ENCODE measurements at places on chromosomes 3 and 15.
A peak's percentile ranks its signal among the peaks of the same experiment; 100 is the strongest.

GRCh38 chr3:45596290-45596791 lies 1.8 kb downstream of the LIMD1 start:
- no peak for DNase-seq

DNA sequence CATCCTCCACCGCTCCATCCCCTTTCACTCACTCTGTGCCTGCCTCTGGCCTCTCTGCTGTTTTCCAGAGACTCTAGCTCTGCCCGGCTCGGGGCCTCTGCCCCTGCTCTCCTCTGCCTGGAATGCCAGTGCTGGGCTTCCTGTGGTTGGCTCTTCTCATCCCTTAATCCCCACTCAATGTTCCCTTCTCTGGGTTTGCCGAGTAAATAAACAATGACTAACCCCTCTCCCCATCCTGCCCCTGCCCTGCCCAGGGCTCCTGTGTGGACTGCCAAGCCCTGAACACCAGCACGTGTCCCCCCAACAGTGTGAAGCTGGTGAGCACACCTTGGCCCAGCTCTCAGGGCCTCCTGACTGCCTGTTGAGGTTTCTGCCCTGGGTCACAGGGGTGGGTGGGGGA lies 12.2 kb downstream of the STAB1 start:
- no peak for DNase-seq

- DNase-seq, result no peak
These were observed 95.9 kb upstream of the ATP2B2 start for GRCh38 chr3:10601151-10601856.

DNA sequence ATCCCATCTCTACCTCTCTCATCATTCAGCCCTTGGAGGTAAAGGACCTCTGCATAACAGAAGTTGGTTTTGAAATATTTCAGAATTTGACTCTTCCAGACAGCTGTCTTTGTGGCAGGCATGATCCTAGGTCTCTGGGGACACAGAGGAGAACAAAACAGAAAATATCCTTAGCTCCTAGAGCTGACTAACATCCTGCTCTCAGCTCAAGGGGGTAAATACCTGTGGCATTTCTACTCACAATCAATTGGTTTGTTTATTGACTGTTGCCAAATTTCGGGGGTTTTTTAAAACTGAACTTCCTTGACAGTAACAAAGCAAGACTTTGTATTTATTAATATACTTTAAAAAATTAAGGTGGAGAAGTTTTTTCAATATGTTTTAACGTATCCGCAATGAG lies 78.8 kb downstream of the EOMES start:
- no peak for DNase-seq

DNA sequence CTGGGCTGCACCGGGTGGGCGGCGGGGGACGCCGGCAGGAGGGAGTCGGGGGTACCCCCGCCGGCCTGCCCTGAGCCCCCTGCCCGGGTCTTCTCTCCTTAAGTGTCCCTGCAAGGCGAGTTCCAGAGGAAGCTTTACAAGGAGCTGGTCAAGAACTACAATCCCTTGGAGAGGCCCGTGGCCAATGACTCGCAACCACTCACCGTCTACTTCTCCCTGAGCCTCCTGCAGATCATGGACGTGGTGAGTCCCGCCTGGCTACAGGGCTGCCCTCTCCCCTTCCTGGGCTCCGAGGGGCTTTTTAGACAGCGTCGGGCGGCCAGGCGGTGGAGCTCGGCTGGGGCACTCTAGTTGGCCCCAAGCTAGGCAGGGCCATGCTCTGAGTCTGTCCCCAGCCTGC lies 480 bp downstream of the CHRNA7 start:
- DNase-seq, result peak; percentile 41

DNA sequence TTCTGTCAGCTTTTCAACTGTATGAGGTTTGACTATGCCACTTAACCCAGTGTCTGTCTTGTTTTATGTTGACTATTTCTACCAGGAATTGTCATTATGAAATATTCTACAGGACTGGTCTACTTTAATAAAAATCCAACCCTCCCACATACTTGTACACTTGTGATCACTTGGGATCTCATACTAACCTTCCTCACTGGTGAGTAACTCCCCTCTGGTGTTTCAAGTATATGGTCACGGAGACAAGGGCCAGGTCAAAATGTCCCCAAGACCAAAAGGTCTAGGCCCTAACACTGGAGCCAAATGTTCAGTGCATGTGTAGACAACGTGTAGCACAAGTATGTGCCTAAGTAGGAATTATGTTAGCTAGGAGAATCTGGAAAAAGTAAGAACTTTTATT lies 122.7 kb upstream of the TJP1 start:
- no peak for DNase-seq

DNA sequence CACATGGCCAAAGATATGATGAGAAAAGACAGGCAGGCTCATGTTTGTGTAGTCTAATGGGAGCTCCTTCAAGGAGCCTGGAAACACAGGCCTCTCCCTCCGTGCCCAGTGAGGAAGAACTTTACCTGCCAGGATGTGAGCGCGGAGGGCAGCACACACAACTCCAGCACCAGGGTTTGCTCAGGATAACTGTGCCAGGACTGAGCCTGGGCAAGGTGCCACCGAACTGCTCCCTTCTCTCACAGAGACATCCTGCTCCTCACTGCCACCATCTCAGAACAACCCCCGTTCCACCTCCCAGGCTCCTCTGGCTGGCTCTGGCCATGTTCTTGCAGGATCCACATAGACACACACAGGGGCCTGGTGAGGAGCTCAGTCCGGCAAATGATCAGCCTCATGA lies 87.4 kb downstream of the NUP210 start:
- DNase-seq, result no peak

DNA sequence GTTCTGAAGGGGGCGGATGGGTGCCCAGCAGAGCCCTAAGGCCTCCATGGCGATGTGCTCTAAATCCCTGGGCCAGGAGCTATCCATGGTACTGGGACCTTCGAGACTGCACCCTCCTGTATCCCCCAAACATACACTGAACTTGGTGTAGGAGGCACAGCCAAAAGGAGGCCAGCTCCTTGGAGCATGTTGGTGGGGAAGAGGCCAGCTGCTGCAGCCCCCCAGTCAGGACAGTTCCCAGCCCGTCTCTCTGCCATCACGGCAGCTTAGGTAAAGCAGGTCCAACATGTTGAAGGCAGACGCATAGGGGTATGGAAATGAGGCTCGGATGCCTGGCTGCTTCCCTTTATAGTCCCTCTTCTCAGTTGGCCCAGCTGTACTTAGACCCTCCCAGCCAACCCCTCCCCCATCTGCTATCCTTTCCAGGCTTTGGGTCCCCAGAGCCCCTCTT lies 1.8 kb downstream of the CAMKV start:
- peak; percentile 83 for DNase-seq

DNA sequence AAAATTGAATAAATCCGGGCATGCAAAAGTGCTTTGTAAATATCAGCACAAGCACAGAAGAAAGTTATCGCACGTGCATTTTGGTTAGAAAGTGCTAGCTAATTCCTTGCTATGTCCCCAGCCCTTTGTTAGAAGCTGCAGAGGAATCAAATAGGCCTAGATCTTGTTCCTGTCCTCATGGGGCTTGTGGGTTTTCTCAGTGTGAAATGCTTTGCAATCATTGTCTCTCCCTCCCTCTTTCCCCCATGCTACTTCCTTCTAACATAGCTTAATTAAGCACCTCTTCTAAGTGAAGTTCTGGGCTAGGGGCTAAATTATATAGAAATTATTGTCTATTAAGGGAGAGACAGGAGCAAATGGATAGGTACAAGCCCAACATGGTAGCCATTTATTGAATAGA lies 271.7 kb downstream of the RPLP1 start:
- no peak for DNase-seq

GRCh38 chr15:25739687-25740121 lies 123.4 kb downstream of the ATP10A start:
- DNase-seq, result peak; percentile 53

GRCh38 chr3:150603980-150604319 lies 829 bp downstream of the SELENOT start:
- DNase-seq, result no peak

DNA sequence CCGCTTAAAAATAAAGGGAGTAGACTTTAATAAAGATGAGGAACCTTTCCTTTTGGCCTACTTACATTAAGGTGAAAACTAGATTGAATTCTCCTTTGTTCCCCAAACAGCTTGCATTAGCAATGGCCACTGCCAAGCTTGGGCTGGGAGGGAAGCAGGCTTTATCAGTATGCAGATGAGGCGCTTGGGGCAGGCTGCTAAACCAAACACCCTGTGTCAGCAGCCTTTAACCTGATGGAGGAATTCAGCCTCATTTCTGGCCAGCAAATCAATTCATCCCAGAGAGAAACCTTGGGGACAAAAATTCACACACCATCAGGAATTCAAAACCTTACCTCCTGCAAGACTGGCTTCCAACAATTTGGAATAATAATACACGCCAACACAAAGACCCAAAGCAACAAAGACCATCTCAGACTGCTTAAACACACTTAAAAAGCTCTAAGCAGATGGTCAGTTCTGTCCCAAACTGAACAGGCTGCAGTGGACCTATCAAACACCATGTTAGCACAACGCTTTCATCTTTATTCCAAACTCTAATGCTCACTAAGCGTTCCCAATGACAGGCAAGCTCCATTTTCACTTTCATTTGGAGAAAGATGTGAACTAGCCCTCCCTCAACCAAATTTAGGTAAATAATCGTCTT lies 255.1 kb upstream of the CMC1 start:
- peak; percentile 70 for DNase-seq

DNA sequence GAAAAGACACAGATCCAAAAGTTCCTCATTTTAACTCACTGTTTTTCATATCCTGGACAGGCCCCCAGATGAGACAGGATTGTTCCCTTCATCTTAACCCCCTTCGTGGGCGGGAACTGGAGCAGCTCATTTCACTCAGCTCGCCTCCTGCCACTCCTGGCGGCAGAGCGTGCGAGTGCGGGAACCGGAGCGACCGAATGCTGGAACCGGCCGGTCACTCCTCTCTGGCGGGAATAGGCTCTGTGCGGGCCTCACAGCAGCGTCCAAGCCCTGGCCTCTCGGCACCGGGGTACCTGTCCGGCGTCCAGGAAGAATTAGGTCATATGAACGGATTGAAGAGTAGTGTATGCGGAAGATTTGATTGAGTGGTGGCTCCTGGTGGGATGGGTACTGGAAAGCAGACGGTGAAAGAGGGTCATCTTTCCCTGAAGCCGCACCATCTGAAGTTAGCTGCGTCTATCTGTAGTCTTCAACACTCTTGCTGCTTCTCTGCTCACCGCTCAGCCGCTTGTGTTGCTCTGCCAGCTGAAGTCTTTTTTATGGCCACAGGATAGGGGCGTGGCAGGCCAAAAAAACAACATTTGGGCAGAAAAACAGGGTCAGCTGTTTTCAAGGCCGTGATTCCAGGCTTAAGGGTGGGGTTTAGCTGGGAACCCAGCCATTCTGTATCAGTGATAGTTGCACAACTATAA lies 42.3 kb upstream of the FXR1 start:
- DNase-seq, result peak; percentile 75

DNA sequence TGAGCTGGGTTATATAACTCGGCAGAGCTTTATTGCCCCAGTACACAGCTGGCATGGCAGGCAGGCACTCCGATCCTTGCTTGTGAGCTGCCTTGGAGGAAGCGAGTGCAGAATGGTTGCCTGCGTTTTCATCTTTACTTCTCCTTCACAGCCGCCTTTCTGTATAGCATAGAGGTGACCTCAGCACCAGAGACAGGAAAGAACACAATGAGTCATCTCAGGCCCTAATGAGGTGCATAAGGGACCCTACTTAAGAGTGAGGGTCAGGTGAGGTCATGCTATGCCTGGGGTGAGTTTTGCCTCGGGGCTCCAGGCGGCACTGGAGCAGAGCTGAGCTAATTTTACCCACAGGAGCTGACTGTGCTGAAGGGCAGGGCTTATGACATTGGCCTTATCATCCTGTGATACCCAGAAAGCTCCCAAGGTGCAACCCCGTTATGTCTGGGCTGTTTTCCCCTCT lies 43.5 kb downstream of the LPP start:
- DNase-seq, result no peak

DNA sequence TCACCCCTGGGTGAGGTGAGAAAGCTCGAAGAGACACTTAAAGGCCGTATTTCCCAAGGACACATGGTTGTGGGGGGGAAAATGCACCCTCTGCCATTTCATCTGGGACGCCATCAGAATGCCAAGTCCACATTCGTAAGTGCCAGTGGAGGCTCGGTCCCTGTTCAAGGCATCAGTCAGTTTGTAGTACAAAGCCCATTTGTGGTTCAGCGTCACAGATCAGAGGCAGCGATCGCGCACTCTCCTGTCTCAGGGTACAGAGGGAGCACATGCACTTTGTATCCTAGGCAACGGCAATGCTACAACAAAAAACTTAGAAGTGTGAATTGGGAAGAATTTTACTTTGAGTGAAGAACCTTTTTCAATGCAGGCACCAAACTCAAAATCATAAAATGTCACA lies 27.2 kb downstream of the SEMA6D start:
- no peak for DNase-seq

DNA sequence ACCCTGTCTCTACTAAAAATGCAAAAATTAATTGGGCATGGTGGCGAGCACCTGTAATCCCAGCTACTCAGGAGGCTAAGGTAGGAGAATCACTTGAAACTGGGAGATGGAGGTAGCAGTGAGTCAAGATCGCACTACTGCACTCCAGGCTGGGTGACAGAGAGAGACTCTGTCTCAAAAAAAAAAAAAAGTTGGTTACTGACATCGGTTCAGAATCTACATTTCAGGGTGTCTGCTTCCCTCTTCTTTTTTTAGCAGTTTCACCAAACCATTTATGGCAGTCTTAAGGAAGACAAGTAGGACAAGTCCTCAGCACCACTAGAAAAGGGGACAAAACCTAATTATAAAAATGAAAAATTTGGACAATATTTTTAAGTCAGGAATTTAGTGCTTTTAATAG lies 3.3 kb upstream of the USP4 start:
- no peak for DNase-seq

DNA sequence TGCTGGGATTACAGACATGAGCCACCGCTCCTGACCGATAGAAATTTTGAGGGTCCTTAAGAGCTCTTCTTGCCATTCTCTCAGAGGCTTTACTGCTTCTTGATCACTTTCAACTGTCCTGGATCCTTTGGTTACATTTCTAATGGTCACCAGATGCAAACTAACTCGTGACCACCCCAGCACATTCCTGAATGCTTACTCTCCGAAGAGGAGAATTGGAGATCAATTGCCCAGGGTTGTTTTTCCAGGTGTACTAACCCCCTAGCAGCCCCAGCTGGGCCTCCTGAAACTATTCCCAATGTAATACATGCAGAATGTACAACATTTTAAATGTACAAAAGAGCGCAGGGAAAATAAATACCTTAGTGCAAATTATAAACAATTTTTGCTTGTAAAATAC lies 65.1 kb upstream of the TBL1XR1 start:
- peak; percentile 42 for DNase-seq

- no peak for DNase-seq
These were observed 142.1 kb upstream of the NAALADL2 start for GRCh38 chr3:174716956-174717505.

- peak; percentile 29 for DNase-seq
These were observed 47.4 kb upstream of the WNT7A start for GRCh38 chr3:13927295-13927694.

GRCh38 chr3:154307363-154307762 lies 16.9 kb downstream of the DHX36 start:
- no peak for DNase-seq

DNA sequence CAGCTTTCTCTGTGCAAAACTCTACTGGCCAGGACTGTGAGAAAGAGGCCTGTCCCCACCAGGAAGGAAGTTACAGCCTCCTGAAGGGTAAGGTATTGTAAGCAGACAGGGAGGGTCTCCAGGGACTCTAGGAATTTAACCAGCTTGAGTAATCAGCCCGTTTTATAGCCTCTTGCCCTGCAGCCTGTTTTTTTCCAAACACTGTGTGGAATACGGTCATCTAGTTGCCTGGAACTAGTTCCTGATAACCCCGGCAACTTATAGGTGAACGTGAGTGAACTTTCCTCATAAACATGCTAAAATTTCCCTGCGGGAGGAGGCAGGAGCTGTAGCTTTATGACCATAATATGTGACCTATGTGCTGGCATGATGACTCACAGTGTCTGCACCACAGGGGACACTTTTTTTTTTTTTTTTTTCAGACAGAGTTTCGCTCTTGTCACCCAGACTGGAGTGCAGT lies 60.1 kb upstream of the DAZL start:
- DNase-seq, result no peak

Data from H9 (cell line).